ENCODE measurements at places on chromosomes 3 and 15.

GRCh38 chr3:62833538-62833937 is 41.7 kb downstream of the CADPS start:
- no peak for DNase-seq

DNA sequence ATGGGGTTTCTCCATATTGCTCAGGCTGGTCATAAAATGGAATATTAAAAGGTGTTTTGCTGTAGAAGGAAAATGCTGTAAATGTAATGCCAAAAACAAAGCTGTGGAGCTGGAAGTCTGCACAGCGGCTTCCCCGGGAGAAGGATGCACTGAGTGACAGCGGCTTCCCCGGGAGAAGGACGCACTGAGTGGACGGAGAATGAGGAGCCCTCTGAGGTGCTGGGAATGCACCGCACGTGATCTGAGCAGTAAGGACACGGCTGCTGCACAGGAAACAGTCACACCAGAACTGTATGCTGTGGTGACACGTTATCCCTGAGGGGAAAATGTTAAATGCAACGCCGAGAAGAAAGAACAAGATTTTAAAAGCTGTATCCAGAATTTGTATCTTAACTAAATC is 24.6 kb downstream of the TNK2 start:
- no peak for DNase-seq

DNA sequence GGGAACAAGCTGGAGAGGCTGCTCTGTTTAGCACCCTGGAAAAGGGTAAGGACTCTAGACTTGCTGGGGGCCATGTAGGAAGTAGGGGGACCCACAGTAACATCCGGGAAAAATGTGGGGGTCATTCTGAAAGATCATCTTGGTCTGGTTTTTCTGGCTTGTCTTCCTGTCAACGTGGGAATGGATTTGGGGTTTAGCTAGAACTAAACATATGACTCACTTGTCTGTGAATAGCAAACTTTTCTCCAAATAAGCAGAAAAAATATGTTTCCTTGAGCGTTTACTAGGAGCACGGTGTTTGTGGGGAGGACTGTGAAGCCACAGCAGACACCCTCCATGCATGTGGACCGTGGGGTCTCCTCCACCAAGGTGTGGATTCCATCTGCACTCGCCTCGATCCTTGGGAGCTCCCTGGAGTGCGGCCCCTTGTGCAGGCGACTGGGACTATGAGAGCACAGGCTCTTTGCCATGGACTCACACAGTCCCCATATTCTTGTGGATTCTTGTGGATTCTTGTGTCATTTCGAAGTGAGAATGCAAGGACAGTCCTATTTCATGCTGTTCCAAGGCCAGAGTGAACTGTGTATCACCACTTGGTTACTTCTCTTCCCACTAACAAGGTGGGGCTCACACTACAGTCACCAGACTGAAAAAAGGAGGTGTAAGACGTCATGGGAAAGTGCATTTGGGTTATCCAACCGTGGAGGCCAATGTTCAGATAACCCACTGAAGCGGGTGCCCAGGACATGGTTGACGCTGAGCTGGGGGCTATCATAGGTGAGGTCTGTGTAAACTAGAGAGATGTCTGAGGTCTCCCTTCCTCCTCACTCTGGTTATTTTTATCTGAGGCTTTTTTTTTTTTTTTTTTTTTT is 25.5 kb downstream of the PGPEP1L start:
- DNase-seq = no peak

DNA sequence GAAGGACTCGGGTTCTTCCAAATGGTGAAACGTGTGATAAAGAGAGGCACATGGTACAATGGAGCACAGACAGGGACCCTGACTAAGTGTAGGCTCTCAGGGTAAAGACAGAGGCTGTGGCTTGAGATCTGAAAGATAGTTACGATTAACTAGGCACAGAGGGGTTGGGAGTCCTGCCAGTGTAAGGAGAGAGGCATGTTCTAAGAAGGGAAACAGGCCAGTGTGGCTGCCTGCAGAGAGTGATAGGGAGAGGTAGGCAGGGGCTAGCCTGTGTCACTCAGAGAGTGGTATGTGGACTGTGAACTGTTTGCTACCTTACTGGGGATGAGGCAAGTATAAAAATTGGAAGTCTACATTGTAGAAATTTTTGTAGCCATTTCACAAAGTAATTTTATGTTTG is 109.5 kb downstream of the PEX5L start:
- DNase-seq = no peak

DNA sequence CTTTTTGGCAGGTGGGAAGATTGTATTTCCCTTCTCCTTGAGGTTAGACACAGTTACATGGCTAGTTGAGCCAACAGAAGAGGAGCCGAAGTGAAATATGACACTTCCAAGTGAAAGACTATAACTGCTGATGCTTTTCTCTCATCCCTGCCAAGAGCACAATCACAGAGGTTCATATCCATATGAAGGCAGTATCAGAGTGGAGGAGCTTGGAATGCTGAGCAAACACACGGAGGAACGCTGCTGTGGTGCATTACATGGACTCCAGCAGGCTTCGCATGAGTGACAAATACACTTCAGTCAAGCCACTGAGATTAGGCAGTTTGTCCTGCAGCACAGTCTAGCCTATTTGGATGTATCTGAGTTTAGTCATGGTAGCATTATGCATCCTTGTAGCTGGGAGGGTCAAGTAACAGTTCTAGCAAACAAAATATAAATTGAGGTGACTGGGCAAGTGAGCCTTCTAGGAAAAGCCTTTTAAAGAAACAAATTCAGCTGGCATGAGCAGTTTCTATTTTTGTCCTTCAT is 5.4 kb downstream of the IQCF6 start:
- DNase-seq = no peak

DNA sequence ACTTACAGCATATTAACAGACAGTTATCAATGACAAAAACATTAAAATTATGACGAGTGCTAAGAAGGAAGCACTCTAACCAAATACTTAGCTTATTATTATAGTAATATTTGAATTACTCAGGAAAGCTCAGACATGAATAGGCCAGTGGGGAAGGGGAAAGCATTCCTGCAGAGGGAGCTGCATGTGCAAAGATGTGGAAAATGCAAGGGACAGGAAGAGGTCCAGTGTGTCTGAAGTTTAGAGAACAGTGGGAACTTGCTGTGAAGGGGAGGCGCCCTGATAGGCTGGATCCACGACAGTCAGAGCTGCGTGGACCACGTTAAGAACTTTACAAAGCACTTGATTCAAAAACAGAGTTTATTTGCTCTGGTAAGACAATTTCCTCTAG is 1.2 kb upstream of the SPICE1 start:
- DNase-seq = no peak

DNA sequence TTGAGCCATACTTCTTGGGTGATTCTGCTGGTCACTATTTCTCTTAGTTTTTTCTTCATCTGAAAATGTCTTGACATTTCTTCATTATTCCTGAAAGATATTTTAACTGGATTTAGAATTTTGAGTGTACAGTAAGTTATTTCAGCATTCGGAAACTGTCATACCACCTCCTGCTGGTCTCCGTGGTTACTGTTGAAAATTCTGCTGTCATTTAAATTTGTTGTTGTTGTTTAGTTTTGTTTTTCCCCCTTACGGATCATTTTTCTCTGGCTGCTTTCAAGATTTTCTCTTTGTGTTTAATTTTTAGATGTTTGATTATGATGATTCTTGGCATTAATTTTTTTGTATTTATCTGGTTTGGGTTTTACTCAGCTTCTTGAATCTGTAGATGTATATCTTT is 100.5 kb downstream of the CHRNA7 start:
- DNase-seq = no peak

- no peak for DNase-seq
Observed at GRCh38 chr15:69359722-69360121, 54.4 kb upstream of the KIF23 start.

GRCh38 chr3:72862314-72863090 is 14.3 kb upstream of the SHQ1 start:
- DNase-seq = no peak

DNA sequence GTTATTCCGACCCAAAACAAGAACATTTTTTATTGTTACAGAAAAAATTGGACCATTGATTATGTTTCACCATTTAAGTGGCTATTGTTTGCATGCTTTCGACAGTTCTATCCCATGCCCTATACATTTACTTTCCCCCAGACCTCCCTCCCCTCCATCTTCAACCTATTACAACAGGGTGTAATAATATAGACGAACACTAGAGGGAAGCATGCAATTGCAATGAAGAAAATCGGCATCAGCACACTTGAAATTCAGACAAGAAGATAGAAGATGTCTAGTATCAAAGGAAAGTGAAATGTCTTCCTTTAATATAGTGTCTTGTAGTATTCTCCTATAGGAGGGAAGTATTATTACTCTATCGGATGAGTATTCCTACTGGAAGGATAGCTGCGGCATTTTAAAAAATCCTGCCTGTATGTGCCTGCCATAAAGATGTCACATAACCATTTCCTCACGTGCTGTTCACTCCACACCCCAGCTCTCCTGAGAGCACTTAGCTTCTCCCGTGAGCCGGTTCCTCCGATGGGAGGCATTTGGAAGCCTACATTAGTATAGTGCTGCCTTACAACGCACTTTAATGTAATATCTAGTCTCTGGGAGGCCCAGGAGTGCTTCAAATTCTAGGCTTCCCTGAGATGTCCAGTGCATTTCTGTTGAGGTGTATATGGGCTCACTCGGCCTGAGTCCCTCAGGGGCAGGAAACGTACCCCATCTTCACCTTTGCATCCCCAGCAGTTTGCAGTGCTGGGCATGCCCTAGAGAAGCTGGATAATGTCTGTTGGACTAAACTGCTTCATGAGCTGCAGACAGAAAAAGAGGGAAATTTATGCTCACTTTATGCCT is 17.8 kb upstream of the ERICH6 start:
- DNase-seq = no peak

GRCh38 chr3:73542136-73542535 is 82.6 kb downstream of the PDZRN3 start:
- no peak for DNase-seq

DNA sequence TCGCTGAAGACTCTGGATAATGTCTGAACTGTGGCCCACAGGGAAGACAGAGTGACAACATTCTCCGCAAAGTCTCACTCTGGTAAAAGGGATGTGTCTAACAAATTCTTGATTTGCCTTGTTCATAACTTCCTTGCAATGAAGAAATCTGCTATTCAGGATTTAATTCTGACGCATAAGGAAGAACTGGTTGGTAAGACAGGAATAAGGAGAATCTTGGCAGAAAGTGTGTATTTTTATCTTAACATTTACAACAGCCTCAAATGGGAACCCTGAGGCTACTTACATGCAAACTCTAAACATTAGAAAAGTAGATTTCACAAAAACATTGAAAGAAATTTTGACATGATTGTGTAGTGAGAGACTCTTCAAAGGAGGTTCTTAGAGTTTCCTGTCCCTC is 10.8 kb upstream of the PLD1 start:
- DNase-seq = no peak

Data from activated CD4-positive, alpha-beta T cell treated with anti-CD3 and anti-CD28 coated beads, Interleukin-2, amount 50 U/mL, for 48 hours (primary cell).